Hypothalamus (tissue), 51 donors: ENCODE measurements at places on chromosomes 7 and 10.

DNA sequence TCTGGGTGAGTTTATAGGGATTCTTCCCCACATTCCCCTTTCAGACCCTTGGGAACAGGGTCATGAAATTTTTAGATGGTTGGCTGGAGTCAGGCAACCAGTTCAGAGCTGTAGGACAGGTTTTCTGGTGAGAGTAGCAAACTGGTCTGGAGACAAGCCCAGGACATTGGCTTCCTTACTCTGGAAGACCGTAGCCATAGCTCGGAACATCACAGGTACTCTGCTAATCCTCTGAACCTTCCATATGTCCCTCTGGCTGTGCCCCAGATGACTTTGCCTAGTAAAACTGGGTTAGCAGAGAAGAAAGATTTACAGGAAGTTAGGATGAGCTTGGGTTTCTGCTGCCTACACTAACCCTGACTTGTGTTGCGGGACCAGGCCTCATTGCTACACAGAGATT is 104.5 kb upstream of the MKLN1 start:
- DNase-seq: no peak

- no peak for DNase-seq
Measured at GRCh38 chr10:88987243-88987725, 3.3 kb upstream of the FAS start.

- DNase-seq: no peak
Measured at GRCh38 chr10:32947586-32947985, 10.4 kb downstream of the ITGB1 start.

- DNase-seq: no peak
Measured at GRCh38 chr10:132404169-132404880, 7.3 kb downstream of the PWWP2B start.

GRCh38 chr7:90172624-90173023 is 18.4 kb downstream of the STEAP1 start:
- DNase-seq: no peak

DNA sequence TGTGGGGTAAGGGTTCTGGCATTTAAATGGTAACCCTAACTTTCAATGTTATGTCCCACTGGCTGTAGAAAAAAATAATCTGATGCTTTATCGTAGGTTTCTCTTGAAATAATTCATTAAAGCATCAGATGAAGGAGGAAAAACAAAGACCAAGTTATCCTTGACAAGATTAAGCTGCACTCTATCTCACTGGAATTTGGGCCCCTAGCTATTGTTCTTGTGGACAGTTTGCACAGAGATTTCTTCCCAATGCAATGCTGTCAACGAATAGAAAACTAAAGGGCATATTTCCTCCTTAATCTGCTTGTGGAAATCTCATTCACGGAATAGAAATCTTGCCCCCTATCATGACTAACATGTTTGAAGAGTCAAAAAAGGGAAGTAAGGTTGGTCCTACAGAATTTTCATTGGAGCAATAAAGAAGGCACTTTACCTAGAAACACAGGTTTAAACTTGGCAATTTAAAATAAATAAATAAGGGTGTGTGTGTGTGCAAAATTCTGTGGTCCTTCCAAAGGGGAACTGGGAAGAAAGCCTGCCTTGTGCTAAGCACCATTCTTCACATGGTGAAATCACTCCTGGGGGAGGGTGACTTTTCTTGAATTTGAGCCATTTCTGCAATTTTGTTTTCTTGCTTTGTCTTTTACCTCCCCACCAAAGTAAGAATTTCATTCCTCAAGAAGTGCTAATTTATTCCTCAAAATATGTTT is 242.8 kb downstream of the GLI3 start:
- DNase-seq: no peak

DNA sequence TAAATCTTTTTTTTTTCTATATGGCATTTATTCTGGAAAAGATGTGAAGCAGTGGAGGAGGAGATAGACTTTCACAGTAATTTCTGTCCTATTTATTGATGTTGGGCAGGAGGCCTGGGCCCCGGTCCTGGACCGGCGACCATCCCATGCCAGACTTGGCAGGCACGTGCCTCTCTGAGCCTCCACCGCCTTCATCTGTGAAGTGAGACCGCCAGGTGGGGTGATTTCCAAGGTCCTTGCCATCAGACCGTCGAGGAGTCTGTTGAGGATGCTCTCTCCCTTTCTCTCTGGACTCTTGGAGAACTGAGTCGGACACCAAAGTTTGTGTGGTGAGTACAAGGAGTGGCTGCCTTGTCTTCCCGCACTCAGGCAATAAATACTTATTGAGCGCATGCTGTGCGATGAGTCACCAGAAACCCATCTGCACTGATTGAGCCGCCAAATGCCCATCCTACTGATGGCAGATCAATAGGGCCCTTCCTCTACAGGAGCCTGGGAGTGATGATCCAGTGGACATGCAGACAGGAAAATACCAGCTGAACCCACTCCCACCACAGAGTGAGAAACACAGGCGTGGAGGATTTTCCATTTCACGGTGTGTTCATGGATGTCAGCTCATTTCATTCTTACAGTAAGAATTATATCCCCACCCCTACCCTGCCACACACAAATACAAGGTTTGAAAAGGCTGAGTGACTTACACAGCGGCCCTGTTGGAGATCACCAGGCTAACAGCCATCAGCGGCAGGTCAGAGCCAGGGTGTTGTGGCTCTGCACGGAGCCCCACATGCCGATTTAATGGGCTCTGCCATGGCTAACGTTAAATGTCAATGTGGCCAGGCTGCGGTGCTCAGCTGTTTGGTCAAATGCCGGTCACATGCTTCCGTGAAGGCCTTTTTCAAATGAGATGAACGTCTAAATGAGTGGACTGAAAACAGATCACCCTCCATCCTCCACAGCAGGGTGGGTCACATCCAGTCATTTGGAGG is 11.5 kb upstream of the PRKAG2 start:
- no peak for DNase-seq
